ENCODE measurements at places on chromosomes 3 and 15.
A peak's percentile ranks its signal among the peaks of the same experiment; 100 is the strongest.

DNA sequence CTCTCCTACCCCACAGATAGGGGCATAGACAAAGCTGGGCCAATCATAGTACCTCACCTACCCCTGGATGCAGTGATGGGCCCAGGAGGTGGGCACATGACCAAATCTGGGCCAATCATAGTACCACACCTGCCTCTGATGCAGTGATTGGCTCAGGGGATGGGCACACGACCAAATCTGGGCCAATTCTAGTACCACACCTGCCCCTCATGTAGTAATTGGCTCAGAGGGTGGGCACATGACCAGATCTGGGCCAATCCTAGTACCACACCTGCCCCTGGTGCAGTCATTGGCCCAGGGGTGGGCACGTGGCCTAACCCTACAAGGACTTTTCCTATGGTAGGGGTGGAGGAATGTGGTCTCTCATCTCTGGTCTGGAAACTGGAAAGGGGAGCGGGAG lies 56.9 kb upstream of the MEF2A start:
- DNase-seq, result no peak

DNA sequence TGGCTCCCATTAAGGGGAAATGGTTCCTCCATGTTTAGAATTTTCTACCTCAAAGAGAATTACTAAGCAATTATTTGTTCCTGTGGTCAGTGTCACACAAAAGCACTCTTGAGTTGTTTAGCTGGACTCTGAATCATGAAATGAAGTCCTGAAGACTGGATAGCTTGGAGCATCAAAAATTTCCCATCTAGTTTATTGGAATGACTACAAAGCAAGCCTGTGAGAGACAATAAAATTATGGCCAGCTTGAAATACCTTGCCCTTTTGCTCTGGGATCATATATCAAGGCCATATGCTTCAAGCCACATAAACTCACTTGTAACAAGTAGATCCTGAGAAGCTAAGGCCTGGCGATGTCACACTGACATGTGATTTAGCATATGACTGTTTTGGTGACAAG lies 292.3 kb downstream of the TIGIT start:
- no peak for DNase-seq

DNA sequence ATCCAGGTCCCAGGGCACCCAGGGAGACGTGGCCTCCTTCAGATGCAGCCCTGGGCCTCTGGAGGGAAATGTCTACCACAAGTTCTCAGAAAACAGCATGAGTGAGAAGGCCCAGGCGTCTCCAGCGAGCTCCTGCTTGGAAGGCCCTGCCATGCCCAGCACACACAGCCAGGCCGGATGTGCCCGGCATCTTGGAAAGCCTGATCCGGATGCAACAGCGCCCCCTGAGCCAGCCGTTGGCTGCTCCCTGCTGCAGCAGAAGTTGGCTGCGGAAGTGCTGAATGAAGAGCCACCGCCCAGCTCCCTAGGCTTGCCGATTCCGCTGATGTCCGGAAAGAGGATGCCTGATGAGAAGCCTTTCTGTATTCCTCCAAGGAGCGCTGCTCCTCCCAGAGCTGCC lies 856 bp downstream of the NPAP1 start:
- DNase-seq, result no peak

- no peak for DNase-seq
These were observed 225.6 kb downstream of the PDZRN3 start for GRCh38 chr3:73399106-73399505.

DNA sequence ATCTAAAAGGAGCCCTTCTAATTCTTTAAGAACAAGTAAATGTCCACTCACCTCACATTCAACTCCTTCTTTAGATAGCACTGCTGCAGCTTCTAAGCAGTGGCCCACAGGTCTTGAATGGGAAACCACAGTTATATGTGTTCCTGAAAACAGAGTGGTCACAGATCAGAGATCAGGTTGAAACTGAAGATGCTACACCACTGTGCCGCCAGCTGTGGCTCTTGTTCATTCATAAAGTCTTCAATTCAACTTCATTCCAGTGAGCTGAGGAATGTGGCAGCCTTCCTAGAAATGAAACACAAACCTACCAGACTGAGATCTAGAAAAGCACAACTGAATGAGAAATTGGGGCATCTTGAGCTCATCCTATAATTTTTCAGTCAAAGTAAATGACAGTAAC lies 4.0 kb downstream of the PDHB start:
- DNase-seq, result no peak

DNA sequence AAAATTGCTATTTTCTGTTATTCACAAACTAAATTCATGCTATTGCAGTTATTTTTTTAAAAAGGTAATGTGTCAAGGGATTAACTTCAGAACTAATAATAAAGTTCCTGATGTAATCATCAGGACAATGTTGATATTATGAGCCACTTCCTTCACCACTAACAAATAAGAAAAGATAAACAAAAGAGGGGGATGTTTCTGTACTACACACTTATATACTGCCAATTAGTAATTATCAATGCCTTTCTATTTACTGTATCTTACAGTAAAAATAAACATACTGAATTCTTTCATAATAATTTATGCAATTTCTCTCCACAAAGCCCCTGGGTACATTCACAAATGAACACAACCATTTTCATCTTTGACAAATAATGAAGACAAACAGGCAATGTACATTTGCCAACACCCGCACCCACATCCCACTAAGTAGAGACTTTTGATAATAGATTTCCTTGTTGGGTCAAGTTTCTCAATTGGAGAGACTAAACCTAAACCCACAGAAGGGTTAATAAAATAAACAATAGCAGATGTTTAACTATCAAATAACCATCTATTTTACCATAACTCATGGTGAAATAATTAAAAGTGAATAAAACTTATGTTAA lies 3.7 kb downstream of the CBLB start:
- DNase-seq, result no peak

- DNase-seq, result no peak
These were observed at the start of gene GALNT15 for GRCh38 chr3:16174389-16174788. Gene GALNT15, plus strand, starts transcription at chr3:16174680. Its CDS starts 472 bp downstream, at chr3:16175152.

DNA sequence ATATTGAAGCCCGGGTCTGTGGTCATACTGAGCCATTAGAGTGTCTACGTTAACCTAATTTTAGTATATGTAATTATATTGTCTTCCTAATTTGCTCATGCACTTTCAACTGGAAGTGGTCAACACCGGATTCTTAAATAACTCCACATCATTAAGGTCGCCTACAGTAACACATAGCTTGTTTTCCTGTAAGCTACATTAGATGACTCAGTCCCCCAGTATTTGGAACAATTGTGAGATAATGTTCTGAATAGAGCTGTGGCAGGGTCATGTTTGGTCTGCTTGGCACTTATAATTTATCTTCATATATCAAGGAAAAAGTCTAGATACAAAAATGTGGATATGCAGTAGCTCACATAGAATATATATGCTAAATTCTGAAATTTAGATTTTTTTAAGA lies 486.2 kb downstream of the IGSF11 start:
- DNase-seq, result no peak

- DNase-seq, result no peak
These were observed 8.7 kb downstream of the ATXN7 start for GRCh38 chr3:63872135-63872924.

DNA sequence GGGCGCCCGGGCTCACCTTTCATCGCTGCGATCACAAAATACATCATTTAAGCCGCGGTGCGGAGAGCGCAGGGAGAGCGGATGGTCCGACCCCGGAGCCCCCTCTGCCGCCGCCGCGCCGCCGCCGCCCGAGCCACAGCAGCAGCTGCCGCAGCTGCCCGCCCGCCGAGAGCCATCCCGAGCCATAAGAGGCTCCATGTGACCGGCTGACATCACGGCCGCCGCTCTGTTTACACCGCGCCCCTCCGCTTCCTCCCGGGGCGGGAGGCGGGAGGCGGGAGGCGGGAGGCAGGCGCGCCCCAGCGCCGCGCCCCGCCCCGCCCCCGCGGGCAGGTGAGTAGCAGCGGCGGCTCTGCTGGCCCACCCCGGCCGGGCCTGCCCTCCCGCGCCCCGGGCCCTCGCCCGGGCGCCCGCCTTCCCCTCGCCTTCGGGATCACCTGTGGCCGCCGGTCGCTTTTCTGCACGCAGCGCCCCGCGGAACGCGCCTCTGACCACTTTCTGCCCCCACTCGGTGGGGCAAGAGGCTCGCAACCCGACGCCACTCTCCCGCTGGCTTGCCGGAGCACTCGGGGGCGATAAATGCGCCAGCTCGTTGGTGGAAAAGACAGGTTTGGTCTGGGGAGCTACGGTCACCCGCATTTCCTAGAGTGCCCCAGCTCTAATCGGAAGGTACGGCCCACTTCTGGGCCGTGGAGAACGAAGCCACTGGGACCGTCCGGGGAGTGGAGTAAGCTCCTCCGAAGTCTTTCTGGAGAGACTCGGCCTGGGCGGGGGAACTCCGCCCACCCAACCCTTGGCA lies 113.6 kb upstream of the ICE2 start:
- DNase-seq, result peak; percentile 71

GRCh38 chr15:28989239-28989830 lies 103.6 kb downstream of the APBA2 start:
- DNase-seq, result no peak

- no peak for DNase-seq
These were observed 56.9 kb upstream of the SLCO2A1 start for GRCh38 chr3:134086616-134087015.
